Activated naive CD4-positive, alpha-beta T cell treated with Interleukin-2 at 50 U/mL for 16 hours (primary cell): ENCODE measurements at places on chromosomes 5 and 9.

DNA sequence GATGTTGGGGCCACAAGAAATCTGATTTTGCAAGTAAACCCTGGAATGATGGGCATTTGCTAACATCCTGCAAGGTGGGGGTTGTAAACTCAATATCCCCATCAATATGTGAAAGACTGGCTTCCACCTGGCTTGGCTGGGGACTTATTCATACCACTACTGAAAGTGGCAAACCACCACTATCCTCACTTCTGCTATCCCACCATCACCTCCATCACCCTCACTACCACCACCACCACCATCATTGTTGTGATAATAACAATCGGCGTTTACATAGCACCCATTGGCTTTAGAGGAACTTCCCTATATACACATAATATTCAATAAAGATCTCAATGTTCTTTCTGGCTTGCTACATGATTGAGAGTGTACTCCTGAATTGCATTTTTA is 224.7 kb upstream of the DAP start:
- no peak for DNase-seq

DNA sequence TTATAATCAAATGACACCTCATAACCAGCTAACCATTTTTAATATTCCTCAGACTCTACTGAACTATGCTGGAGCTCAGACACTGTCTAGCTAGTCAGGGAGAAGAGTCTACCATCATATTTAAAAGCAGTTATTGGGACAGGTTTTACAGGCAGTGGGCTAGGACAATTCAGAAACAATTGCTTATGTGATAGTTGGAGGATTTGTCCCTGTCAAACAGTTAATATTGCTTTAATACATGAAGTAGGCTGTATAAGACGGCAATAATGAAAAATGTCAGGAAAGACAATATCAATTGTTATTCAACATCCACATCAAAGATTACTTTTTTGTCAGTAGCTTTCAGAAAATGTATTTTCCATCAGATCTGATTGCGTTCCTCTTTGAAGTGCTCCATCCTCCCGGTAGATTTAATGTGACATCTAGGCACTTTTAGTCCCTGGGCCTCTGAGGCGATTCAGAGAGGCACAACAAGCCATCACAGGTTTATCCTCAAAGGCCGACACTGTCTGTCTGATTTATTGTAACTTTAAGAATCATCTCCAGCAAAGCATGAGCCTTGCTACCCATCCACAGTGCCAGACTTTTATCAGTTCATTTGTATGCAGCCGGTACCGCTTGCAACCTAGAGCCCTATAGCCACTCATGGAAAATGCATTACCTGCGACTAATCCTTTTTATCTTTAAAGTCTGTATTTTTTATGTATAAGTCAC is 152.2 kb downstream of the PSAT1 start:
- DNase-seq: no peak

- peak; percentile 59 for DNase-seq
Observed at GRCh38 chr9:133103183-133103986, 17.7 kb downstream of the RALGDS start.

DNA sequence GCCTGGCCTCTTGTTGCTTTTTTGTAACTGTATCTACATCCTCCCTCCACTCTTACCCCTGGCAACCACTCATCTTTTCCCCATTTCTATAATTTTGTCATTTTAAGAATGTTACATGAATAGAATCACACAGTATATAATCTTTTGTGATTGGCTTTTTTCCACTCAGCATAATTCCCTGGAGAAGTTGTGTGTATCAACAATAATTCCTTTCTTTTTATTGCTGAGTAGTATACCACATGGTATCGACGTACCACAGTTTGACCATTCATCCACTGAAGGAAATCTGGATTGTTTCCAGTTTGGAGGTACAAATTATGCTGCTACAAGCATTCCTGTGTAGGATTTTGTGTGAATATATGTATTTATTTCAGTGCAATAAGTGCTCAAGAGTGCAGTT is 21.7 kb upstream of the ENTREP1 start:
- DNase-seq: no peak

GRCh38 chr5:163735069-163735468 is 229.7 kb downstream of the MAT2B start:
- no peak for DNase-seq

DNA sequence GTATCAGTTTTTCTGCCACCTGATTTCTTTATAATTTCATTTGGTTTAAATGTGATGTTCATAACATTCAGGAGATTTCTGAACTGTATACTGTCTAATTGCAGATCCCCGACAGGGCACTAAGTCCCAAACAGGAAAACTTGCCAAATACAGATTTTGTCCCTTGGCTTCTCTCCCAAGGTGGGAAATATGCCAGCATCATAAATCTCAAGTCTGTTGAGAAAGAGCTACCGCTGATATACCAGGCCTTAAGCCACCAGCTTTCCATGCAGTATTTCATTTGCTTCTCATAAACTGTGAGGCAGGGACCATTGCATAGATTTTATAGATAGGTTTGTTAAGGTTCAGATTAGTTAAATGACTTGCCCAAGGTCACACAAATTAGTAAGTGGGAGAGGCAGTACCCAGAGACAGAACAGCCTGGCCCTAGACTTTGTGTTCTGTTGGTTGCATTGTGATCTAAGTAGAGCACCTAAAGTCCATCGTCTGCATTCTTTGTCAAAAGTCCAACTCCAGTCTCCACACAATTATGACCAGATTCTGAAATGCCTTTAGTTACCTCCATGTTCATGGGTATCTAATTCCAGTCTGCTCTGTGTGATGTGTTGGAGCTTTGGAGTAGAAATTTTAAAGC is 16.2 kb downstream of the GPR21 start:
- no peak for DNase-seq
